ENCODE measurements at places on chromosomes 4 and X. TPM values are rescaled to one million over a fixed set of nuclear protein-coding genes. Genes with fewer than 3 reads are reported as not detected.

STAP1 gene
- total RNA-seq: not detected

CT83 gene
- total RNA-seq: not detected

RWDD4 gene
- 31.5 TPM for total RNA-seq

ARMCX6 gene
- total RNA-seq: 19.2 TPM

DMRTC1B gene
- not detected for total RNA-seq

CCNG2 gene
- total RNA-seq: 17.2 TPM

LAS1L gene
- 44.8 TPM for total RNA-seq

IDS gene
- 18.5 TPM for total RNA-seq

MAGEB1 gene
- not detected for total RNA-seq

YIPF7 gene
- not detected for total RNA-seq

FANCB gene
- total RNA-seq: 2.3 TPM

BEX2 gene
- total RNA-seq: 13.8 TPM

EMCN gene
- not detected for total RNA-seq

PASD1 gene
- not detected for total RNA-seq

ZCCHC18 gene
- not detected for total RNA-seq

NSG1 gene
- 20.4 TPM for total RNA-seq

FHL1 gene
- 103 TPM for total RNA-seq

USP27X gene
- total RNA-seq: 2.1 TPM

FAAH2 gene
- total RNA-seq: 1.7 TPM
